ENCODE measurements at places on chromosomes 1 and 21.

- DNase-seq: no peak
Observed at GRCh38 chr1:6745073-6745472, 40.2 kb upstream of the CAMTA1 start.

GRCh38 chr1:41416081-41416480, 54.8 kb downstream of the FOXO6 start:
- DNase-seq: no peak

- DNase-seq: no peak
Observed at GRCh38 chr21:45630876-45631275, 12.6 kb upstream of the PCBP3 start.

GRCh38 chr1:224116131-224116530, 2.2 kb downstream of the FBXO28 start:
- no peak for DNase-seq

DNA sequence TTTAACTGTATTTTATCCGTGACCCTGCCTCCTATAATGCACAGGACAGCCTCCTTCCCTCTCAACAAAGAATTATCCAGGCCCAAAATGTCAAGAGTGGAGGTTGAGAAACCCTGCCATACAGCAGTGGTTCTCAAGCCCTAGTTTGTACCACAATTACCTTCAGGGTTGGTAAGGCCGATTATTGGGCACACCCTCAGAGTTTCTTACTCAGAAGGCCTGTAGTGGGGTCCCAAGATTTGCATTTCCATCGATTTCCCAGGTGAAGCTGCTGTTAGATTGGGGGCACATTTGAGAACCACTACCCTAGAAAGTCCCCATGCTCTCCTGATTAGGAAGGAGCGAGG, 400 bp upstream of the PGBD2 start:
- DNase-seq: no peak

DNA sequence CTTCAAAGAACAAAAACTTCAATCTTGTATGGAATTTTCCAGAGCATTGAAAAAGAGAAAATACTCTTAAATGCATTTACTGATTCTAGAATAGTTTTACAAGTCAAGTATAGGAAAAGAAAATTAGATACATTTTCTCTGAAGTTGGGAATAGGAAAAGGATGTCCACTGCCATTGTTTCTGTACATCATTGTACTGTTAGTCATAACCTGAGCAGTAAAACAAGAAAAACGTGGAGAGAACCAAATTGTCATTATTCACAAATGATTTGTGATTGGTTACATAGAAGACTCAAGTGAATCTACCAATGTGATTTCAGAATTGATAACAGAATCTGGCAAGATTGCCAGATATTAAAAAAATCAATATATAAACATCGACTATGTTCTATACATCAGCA, 27.4 kb downstream of the PRKACB start:
- no peak for DNase-seq
